Effector CD4-positive, alpha-beta T cell (primary cell): ENCODE measurements at places on chromosomes 6 and 20.

DNA sequence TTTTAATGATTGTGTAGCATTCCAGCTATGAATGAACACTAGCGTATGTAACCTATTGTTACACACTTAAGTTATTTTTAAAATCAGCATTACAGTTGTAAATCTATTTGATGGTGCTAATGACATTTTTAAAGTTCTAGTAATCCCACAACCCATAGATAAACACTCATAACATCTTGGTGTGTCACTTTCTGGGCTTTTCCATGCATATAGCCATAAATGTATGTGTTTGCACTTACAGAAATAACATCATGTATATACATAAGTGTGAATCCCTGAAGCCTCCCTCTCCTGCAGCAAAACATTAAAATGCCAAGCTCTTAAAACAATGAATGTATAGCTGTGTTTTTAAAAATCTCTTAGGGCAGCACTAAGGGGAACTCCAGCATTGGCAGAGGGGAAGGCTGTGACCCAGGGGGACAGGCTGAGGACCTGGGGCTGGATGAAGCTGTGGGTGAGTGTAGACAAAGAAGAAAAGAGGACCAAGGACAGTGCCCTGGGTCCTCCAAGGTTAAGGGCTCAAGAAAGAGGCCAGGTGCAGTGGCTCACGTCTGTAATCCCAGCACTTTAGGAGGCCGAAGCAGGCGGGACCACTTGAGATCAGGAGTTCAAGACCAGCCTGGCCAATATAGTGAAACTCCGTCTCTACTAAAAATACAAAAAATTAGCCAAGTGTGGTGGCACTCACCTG lies 929 bp upstream of the CENPB start:
- no peak for DNase-seq

- DNase-seq, result no peak
Measured at GRCh38 chr20:52150440-52151258, 40.9 kb downstream of the ZFP64 start.

- no peak for DNase-seq
Measured at GRCh38 chr20:63945921-63946920, 10.0 kb downstream of the UCKL1 start.

- no peak for DNase-seq
Measured at GRCh38 chr6:349491-349921, 42.0 kb upstream of the IRF4 start.

GRCh38 chr20:63860325-63861051 lies 810 bp upstream of the ABHD16B start:
- DNase-seq, result no peak

GRCh38 chr6:78799682-78800081 lies 67.7 kb upstream of the IRAK1BP1 start:
- DNase-seq, result no peak

DNA sequence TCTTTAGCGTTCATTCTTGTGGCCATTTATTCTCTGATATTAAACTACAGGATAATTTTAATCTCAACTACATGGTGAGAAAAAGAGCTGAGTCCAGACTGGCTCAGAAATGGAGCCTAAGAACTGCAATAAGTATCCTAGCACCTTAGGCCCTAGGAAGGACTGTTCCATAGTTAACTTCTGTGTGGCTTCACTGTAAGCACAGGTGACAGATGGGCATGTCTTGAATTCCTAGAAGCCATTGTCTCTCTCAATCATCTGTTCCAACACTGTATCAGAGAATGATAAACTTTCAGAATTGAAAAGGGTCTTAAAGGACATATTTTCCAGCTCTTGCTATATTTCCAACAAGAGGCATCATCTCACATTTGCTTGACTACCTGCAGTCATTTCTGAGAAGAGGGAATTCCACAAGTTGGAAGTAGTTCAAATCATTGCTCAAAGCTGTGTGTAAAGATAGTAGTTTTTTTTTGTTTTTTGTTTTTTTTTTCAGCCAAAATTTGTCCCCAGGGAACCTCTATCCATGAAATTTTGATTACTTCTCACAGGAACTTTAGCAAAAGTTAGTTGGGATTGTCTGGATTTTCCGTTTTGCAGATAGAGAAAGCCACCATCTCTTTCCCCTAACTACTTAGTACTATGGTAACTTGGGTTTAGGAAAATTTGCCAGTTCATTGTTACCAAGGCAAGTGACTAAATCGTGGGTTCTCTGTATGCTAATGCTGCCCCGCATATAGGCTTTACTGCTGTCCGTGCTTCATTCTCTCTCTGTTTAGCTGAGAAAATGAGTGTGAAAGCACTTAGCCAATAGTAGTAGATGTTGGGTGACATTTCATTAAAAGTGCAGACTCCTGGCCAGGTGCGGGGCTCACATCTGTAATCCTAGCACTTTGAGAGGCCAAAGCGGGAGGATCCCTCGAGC lies 47.2 kb downstream of the KCNS1 start:
- DNase-seq, result no peak

- DNase-seq, result no peak
Measured at GRCh38 chr6:4901386-4902061, 102.3 kb downstream of the RPP40 start.

DNA sequence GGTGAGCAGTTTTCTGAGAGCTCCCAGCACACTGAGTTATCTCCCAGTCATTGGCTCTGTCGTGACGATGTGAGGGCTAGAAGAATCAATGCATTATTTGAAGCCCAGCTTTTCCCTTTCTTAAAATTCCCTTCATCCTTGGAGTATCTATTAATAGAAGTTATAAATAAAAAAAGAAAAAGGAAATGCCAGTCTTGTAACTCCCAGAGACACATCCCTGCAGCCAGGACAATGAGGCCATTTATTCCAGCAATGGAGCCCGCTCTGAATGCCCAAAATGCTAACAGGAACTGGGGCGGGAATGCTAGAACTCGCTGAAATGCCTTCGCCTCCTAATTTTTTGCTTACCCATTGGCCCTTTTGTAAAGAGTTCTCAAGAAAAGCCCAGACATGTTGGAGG lies 305.8 kb downstream of the TFAP2C start:
- no peak for DNase-seq

DNA sequence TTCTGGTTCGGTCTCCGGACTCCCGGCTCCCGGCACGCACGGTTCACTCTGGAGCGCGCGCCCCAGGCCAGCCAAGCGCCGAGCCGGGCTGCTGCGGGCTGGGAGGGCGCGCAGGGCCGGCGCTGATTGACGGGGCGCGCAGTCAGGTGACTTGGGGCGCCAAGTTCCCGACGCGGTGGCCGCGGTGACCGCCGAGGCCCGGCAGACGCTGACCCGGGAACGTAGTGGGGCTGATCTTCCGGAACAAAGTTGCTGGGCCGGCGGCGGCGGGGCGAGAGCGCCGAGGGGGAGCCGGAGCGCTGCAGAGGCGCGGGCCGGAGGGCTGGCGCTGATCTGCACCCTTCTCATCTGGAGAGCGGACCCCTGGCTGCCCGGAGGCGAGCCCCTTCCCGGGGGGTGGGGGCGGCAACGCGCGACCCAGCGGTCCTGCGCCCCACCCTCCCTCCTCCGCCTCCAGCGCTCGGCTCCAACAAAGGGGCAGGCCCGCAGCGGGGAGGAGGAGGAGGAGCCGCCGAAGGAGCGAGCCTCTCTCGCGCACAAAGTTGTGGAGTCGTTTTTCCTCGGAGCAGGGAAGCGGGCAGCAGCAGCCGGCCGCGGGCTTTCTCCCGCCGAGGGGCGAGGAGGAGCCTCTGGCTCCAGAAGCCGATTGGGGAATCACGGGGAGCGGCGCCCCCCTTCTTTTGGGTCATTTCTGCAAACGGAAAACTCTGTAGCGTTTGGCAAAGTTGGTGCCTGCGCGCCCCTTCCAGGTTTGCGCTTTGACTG lies at the start of gene UTRN:
Gene UTRN, plus strand, starts transcription at position 553 of the 765 bp plus-strand sequence. CDS start 6,494 bp downstream, outside the sequence.
- DNase-seq, result peak; percentile 9

- DNase-seq, result no peak
Measured at GRCh38 chr6:11307226-11307625, 74.8 kb upstream of the NEDD9 start.

DNA sequence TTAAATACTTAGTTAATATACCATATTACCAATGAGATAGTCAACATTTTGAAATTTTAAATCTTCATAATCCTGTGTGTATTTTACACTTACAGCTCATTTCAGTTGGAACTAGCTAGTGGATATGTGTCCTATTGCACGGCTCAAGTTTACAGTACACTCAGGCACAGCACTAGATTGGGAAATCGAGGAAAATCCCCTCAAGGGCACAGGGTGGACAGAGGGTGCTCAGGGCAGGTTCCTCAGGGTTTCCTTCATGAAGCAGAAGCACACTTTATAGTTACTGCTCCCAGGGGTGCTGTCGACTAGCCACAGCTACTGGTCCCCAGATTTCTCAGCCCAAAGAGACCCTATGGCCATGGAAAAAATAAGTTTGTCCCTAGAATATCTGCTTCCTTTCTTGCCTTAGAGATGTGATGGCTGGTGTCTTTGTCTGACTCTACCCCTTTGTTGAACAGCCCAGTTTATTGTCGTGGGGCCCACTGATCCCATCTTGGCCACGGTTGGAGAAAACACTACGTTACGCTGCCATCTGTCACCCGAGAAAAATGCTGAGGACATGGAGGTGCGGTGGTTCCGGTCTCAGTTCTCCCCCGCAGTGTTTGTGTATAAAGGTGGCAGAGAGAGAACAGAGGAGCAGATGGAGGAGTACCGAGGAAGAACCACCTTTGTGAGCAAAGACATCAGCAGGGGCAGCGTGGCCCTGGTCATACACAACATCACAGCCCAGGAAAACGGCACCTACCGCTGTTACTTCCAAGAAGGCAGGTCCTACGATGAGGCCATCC lies 1.5 kb downstream of the BTN2A1 start:
- no peak for DNase-seq

DNA sequence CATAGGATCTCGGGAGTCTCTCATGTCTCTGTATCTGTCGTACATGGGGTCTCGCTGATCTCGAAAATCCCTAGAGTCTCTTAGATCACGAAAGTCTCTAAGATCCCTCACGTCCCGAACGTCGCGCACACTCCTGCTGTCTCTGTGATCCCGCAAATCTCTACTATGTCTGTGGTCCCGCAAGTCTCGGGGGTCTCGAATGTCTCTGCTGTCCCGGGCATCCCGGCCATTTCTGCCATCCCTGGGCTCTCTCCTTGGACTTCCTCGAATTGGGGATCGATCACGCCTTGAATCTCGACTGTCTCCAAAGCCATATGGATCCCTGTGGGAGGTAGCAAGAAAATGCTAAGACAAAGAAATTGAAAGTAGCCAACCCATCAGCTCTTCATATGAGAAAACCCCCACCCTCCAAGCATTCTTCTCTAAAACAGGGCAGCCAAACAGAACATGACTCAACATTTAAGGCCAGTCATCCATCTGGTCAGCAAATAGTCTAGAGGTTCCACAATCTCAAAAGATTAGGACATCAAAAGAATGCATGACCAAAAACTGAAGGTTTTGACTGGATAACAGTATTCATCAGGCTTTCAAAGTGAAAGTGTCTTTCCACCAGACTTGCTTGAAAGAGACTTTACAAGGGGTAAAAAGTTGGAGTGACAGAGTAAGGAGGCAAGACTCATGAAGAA lies 19.4 kb downstream of the NCOA5 start:
- DNase-seq, result no peak
